ENCODE measurements at places on chromosomes 5 and 9.

GRCh38 chr5:76546497-76547102 lies 76.6 kb downstream of the F2RL2 start:
- no peak for DNase-seq

GRCh38 chr5:55691265-55692105 lies 20.6 kb downstream of the SLC38A9 start:
- no peak for DNase-seq

GRCh38 chr9:3682186-3682585 lies 156.4 kb upstream of the RFX3 start:
- no peak for DNase-seq

GRCh38 chr9:120726484-120726883 lies 12.2 kb upstream of the MEGF9 start:
- no peak for DNase-seq

- DNase-seq: no peak
Measured at GRCh38 chr5:30524428-30524827, 669.1 kb upstream of the CDH6 start.

DNA sequence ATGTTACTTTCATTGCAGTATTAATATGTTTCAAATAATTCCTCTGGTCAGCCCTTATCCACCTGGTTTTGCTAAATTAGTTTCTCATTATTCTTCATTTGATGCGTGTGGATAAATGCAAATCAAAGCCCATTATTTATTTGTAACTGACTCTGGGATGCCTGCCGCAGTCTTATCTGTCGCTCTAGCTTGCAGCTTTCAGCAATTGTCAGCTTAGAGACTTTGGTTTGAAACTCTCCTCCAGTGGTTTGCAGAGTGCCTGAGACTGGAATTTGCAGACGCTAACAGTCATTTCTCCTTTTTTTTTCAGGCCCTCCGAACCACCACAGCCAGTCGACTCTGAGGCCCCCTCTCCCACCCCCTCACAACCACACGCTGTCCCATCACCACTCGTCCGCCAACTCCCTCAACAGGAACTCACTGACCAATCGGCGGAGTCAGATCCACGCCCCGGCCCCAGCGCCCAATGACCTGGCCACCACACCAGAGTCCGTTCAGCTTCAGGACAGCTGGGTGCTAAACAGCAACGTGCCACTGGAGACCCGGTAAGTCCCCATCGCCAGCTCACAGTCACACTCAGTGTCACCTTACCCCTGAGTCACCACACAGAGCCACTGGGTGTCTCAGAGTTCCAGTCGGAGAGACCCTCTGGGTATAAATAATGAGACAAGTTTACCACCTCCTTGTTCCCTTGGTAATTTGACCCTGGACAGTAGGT lies 339.0 kb upstream of the WWC1 start:
- no peak for DNase-seq

- DNase-seq: no peak
Measured at GRCh38 chr5:107496466-107496865, 174.3 kb downstream of the EFNA5 start.

DNA sequence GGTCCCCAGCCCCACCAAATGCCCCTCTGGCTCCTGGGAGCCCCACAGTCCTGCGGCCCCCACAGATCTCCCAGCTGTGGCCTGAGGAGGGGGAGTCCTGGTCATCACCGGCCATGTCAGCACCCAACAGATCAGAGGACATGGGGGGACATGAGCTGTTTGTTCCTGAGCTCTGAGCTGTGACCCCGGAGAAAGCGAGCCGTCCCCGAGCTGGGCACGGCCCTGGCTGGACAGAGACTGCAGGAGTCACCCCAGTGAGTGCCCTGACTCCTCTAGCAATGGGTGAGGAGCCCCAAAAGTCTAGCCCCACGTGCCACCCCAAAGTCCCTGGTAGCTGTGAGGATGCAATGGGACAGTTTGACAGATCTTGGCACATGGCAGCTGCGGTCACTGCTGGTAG lies 25.7 kb downstream of the CCDC187 start:
- DNase-seq: no peak

DNA sequence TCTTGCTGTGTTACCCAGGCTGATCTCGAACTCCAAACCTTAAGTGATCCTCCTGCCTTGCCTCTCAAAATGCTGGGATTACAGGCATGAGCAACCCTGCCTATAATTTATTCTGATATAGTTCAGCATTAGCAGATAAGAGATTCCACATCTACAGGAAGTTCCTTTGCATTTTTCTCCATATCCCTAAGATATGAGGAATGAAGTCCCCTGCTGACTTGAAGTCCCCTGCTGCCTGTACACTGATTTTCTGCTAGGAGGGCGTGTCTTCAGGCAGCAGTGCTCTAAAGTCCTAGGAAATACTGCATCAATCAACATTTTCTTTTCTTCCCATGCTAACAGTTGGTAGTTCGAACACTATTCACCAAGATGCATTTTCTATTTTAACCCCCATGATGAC lies 105.8 kb downstream of the ARHGAP26 start:
- DNase-seq: no peak
